ENCODE measurements at places on chromosomes 2 and 18.

- DNase-seq: no peak
These were observed 17.8 kb upstream of the KCNK3 start for GRCh38 chr2:26674771-26675170.

GRCh38 chr2:12131975-12132374, 385.5 kb downstream of the LPIN1 start:
- DNase-seq: no peak

- no peak for DNase-seq
These were observed 12.9 kb upstream of the MC5R start for GRCh38 chr18:13810950-13811485.

DNA sequence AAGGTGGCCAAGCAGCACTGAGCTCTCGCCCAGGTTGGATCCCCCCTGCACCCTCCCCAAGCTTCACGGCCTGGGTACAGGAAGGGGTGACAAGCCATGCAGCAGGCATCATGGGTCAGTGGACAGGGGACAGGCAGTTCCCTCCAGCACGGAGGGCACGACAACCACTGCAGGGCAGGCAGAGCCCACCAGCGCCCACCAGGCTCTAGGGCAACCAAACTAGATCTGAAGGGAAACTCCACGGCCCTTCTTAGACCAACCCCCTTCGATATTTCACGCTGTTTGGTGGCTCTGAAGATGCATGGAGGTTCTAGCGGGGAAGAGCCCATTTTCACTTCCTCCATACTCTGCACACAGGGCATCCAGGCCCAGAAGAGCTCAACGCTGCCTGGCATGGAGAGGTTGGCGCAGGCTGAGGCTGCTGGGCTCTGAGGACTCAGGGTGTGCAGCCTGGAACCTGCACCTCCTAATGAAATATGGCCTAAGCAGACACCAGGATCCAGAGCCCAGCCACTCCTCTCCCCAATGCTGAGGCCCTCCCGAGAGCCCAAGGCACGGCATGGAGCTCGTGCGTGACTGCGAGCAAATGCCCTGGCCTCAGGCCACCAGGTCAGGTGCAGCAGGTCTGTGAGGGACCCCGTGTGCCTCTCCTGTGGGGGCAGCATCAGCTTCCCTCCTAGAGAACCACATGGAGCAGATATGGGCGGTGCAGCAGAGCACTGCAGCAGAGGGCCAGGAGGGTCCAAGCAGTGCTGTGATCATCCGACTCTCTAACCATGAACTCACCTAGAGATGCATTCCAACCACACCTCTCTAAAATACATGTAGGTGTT, 8.7 kb upstream of the MTERF4 start:
- DNase-seq: no peak

GRCh38 chr2:95272781-95273180, 1.5 kb upstream of the PROM2 start:
- DNase-seq: no peak

DNA sequence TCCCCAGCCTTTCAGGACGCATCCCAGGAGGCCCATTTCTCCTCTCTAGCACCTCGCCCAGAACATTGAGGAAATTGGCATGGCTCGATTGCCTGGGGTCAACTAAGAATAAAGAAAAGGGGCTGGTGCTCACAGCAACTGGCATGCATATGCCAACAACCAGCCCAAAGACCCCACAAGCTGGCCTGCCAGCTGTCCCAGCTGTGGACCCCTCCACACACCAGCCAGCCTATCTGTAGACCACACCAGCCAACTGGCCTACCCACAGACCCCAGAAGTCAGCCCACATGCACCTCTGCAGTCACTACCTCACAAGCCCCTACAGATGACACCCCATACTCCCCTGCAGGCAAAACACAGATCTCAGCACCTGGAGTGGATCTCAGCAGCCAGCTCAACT, 123.8 kb upstream of the ID2 start:
- DNase-seq: no peak

GRCh38 chr2:102286041-102286440, 25.3 kb upstream of the IL1RL1 start:
- DNase-seq: no peak

DNA sequence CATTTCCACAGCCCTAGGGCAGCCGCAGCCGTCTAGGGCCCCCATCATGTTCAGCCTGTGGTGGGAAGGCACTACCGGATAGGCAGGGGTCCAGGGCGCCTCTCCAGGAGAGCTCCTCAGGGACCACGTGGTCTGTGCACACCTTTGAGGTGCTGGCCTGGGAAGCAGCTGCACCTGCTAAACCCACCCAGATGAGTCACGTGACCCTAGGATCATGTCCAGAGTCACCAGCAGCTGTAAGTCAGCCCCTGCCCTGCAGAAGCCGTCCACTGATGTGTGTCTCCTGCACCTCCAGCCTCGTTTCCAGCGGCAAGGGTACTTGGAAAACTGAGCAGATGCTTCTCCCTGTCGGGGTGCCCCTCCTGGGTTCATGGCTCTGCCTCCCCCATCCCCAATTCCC, 682.6 kb upstream of the SALL3 start:
- DNase-seq: no peak

- DNase-seq: peak; percentile 34
These were observed 62.9 kb downstream of the AFTPH start for GRCh38 chr2:64586883-64587481.

DNA sequence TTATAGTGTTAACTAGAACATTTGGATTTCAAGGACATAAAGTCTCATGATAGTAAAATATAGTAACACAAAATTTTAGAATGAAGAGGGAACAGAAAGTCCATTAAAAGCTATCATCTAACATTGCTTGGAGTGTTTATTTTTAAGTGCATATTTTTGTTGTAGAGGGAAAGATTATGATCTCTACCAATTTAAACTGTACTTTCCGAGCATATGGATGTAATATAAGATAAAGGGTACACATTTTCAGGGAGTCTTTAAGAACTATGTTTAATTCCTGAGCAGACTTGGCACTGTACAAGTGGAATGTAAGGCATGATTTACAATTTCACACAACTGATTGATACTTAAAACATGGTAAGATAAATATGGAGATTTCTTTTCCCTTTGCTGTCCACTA, 34.2 kb upstream of the ZNF804A start:
- no peak for DNase-seq

- no peak for DNase-seq
These were observed 13.9 kb upstream of the DNPEP start for GRCh38 chr2:219401606-219402005.

DNA sequence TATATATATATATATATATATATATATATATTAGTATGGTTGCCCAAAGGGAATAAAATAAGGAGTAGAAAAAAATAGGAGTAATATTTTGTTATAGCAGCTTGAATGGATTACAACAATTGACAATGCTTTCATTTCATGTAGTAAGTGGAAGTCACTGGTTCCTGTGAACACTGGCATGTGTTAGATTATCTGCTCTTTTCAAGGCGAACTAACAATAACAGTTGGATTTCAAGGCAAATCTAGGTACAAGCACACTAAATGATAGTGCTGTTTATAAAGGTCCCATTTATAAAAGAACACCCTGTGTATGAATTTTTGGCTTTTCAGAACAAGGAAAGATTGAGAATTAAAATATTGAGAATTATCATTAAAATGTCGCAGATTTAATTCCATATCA, 1535.7 kb downstream of the LRP1B start:
- DNase-seq: no peak

- DNase-seq: no peak
These were observed 134.0 kb downstream of the MREG start for GRCh38 chr2:215879331-215879730.

GRCh38 chr2:1766425-1766824, 22.1 kb upstream of the PXDN start:
- DNase-seq: no peak

- no peak for DNase-seq
These were observed 50.2 kb downstream of the WDFY1 start for GRCh38 chr2:223894968-223895367.

DNA sequence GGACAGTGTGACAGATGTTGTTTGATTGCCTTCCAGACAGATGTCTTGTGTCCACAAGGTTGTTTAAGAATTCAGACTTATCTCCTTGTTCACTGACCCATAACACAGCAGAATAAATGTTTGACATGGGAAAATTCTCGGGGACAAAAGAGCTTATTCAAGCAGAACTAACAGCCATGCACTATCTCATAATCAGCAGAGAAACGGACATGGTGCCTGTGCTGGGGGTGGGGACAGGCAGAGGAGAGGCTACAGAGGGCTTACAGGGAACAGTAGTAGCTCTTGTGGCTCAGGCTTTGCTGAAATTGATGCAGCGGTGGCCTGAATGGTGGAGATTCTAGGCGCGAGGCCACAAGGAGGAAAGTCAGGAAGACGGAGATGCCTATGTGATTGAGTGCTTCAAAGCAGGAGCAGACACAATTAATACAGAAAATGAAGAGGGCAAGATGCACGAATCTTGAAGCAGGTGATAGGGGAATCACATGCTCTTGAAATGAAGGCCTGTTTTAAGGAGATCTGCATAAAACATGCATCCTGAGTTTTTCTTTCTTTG, 62.0 kb upstream of the CAB39 start:
- peak; percentile 47 for DNase-seq

DNA sequence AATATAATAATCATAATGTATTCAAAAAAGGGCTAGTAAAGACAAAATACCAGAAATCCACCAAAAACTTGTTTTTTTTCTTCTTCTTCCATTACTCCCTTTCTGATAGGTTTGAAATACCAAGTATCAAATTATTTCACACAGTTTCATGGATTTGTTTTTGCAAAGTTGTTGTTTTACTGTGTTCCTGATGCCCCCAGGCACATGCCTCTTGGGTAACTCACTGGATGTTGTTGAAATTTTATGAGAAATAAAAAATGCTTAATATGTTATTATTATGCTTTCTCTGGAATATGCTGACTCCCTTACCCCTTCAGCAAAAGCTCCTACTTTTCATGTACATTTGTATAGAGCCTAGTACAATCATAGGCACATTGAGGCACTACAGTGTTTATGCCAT, 419.6 kb downstream of the NRXN1 start:
- no peak for DNase-seq

DNA sequence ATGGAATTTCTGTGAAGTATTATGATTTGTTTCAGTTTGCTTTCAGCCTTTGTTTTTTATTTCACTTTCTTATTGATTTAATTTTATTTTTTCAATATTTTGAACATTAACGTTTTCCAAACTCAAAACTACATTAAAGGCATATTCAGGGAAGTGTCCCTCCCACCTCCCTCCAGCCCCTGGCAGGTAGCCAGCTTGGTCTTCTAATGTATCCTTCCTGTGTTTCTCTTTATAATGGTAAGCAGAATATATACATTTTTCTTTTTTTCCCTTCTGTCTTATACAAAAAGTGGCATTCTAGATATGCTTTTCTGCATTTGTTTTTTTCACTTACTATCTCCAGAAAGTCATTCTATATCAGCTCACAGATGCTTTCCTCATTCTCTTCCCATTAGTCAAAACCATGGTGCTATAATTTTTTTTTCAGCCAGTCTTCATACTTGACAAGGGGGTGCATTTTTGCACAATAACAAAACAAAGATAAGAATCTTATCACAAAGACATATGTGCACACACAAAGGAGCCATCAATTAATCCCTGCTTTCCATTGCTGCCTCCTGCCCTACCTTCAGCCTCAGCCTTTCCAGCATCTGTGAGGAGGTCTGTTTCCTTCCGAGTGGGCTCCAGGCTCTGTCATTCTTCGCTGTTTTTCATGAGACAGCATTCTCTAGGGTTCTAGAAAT, 33.7 kb upstream of the TMEM177 start:
- DNase-seq: no peak

GRCh38 chr2:143692162-143692561, 562.9 kb downstream of the ARHGAP15 start:
- DNase-seq: peak; percentile 27

DNA sequence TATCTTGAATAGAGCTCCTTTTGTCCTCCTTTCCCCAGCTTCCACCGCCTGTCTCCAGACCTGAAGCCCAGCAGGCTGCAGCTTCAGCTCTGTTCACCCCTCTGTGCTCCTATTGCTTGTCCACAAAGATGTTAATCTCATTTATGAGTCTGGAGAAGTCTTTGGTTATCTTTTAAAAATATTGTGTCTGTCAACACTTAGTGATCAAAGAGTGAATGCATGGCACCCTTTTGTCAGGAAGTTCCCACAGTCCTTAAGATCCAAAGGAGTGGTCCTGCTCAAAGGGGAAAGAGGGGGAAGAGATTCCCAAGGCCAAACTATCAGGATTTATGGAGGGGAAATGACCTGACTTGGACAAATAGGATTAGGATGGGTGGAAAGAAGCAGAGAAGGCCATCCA, 118.9 kb downstream of the ACAA2 start:
- no peak for DNase-seq

GRCh38 chr2:160700021-160700814, 206.6 kb upstream of the RBMS1 start:
- DNase-seq: no peak

DNA sequence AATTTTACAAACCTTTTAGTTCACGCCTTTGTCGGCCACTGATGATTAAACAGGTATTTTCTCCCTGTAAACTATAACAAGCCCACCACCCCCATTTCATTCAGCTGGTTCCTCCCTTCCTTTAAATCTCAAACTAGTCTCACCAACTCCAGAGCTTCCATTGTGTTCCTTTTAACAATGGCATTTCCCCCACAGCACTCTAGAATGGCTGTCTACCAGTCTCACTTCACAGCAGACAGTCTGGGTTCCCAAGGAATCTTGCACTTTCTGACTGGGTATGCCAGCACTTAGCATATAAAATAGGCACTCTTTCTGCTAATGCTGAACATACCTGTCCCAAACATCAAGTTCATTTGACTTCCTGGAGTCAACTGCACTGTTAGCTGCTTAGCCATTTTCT, 75.3 kb downstream of the CCDC93 start:
- no peak for DNase-seq

GRCh38 chr2:37907501-37908225, 17.4 kb upstream of the RMDN2 start:
- peak; percentile 4 for DNase-seq

DNA sequence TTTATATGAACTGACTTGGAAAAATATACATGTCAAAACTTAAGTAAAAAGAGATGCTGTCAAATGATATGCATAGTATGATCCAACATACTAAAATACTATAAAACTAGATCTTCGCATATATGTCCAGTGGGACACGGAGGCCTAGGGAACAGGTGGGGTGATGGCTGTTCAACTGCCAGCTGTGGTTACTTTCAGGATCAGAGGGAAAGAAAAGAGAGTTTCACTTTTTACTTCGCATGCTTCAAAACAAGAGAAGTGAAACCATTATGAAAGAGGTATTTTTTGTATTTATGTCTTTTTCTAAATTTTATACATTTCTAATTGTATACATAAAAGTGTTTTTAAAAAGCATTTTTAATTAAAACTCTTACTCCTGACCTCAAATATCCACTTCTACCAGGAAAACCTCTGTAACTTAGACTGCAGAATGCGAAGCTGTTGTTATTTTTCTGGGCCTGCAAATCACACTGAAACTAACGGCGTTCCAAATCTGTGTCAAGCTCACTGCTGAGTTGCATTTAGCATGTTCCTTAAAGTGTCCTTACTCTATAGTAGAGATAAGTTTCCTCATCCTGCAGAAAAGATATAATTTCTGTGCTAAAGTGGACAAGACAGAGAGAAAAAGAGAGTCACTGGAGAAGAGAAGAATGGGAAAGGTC, 97.8 kb upstream of the SLC35G4 start:
- no peak for DNase-seq

DNA sequence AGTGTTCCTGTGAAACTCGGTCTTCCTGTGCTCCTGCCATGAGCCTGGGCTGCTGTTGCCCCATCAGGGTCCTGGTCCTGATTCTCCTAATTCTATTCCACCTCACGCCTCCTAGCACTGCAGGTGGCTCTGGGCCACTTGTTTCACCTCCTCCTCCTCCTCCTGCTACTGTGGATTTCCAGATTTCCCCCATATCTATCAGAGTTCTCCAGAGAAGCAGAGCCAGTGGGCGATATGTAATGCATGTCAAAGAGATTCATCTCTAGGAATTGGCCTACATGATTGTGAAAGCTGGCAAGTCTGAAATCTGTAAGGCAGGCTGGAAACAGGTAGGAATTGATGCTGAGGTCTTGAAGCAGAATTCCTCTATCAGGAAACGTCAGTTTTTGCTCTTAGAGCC, 45.3 kb downstream of the CHRNA1 start:
- no peak for DNase-seq

All from NCI-H146 (cell line).